ENCODE measurements at places on chromosomes 12 and 14. TPM values are rescaled to one million over a fixed set of nuclear protein-coding genes. Genes with fewer than 3 reads are reported as not detected.

DNA sequence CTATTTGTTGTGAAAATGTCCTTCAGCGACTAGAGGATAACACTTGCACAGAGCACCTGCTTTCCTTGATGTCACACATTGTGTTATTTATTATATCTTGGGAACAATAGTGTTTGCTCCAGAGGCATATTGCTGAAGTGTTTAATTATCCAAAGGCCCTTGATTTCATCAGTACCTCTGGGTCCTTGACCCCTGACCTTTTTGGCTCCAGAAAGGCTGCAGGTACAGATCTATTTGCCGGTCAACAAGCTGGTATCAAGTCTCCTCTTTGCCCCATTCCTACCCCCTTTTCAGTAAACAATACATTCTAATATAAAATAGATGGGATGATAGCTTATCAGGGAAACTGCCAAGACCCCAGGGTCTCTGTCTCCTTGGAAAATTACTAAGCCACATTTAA, 206.8 kb downstream of the DACT1 start:
- DNase-seq, result no peak

DNA sequence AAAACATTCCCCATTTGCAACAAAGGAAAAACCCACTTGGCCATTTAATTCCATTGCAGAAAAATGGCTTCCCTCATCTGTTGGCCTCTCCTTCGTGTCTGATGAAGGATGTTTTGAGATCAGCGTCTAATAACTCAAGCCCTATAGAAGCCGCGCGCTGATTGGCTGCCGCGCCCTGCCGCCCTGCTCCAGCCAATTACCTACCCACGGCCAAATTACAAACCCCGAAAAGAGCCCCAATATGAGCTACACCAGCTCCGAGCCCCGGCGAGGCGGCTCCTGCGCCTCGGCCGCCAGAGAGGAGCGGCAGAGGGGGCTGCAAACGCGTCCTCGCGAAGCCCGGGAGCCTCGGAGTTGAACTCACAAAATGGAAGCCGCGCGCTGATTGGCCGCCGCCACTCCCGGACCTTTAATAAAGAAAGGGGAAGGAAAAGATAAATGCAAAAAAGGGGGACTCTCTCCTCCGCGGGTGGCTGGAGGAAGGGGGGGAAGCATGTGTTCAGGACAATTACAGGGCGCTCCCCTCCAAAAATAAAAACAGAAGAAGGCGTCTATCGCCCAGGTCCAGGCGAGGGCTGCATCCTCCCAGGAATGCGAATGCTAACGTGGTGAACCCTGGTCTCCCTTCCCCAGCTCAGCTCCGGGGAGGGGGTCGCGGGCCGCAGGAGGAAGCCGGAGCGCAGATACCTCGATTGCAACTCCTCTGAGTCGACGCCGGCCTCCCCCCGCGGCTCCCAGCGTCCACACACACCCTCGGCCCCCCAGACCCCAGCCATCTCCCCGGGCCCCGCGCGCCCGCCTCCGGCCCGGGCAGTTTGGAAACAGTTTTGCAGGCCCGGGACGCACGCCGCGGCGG, 738 bp upstream of the SETD1B start:
- peak; percentile 92 for DNase-seq

GRCh38 chr14:72332046-72332445, 399.8 kb downstream of the RGS6 start:
- DNase-seq, result no peak

The TXNRD1 gene
- 112 TPM for total RNA-seq

The ST8SIA1 gene
- total RNA-seq, result 3.1 TPM

Data from activated CD4-positive, alpha-beta memory T cell treated with anti-CD3 and anti-CD28 coated beads, Interleukin-2, amount 10 ng/mL, durations not matched to agents 7 days and 5 days (primary cell).